Vagina (tissue), 2 donors: ENCODE measurements at places on chromosomes 16 and 17. TPM values are rescaled to one million over a fixed set of nuclear protein-coding genes. Genes with fewer than 3 reads are reported as not detected.

Gene KRTAP4-3
- not detected for total RNA-seq

Gene TMC7
- total RNA-seq = 1.7 TPM

Gene AANAT
- not detected for total RNA-seq

Gene SPEM2
- not detected for total RNA-seq

Gene NPIPA2
- not detected for total RNA-seq

Gene RARA
- 58.9 TPM for total RNA-seq

Gene RNF43
- 27.7 TPM for total RNA-seq

Gene C16orf96
- total RNA-seq = not detected

Gene CES5A
- total RNA-seq = not detected

Gene TEKT5
- total RNA-seq = not detected

Gene KRT33A
- total RNA-seq = 1.5 TPM
